ENCODE measurements at places on chromosomes 3 and 15.

DNA sequence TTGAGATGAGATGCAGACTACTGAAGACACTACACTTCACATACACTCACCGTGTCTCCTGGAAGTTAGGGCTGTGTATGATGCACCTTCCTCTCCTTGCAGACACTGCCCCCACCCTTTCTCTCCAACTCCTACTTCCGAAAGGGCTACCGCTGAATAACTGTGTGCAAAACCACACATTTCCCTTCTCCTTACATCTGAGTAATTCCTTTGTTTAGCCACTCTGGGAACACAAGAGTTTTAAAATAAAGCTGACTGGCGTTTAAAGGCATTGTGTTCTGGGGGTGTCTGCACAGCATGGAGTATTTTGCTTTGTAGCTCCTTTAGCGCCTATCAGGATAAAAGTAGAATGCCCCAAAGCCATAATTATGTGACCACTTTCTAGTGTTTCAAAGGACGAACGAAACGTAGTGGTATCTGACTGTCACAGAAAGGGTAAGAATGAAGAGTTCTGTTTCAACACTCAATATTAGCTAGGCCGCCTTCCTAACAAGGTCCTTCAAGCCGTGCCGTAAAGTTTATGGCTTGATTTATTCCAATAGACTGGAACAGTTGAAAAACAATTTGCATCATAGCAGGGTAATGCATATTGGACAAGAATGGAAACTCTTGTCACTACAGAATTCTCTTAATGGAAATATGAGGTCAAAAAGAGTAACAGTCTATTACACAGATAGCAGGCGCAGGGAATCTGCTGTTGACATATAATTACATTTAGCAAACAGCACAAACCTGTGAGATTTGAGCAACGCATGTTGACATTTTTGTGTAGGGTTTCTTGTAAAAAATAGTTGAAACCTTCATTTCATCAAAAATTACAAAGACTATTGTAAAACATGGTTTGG lies 619.9 kb downstream of the FOXP1 start:
- DNase-seq = no peak

GRCh38 chr3:126448136-126448892 lies 27.4 kb downstream of the ZXDC start:
- DNase-seq = no peak

GRCh38 chr15:98715890-98716443 lies 67.6 kb downstream of the IGF1R start:
- no peak for DNase-seq

- DNase-seq = no peak
Observed at GRCh38 chr15:100899601-100900000, 19.6 kb upstream of the LRRK1 start.

- DNase-seq = no peak
Observed at GRCh38 chr3:149243540-149243939, 21.9 kb upstream of the CP start.

DNA sequence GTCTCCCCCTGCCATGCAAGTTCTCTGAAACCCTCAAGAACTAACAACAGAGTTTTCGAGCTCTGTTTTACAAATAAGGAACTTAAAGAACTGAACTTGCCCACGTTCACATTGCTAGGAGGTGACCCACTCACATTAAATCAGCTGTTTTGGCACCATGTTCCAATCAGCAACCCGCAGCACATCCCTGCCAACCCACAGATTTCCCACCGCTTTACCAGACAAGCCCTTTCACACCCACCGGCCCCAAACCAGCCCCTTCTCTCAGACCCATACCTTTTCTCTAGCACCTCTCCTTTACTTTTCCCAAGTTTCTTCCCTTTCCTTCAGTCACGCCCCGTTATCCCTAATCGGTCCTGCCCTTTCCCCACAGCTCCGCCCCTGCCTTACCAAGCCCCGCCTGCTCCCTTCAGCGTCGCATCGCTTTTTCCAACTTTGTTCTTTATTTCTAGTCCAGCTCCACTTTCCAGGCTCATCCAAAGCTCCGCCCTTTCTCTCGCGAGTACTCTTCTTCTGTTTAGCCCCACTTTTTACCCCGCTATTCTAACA lies 804 bp upstream of the BRPF1 start:
- no peak for DNase-seq

GRCh38 chr3:136602818-136603217 lies 149.4 kb downstream of the STAG1 start:
- no peak for DNase-seq

DNA sequence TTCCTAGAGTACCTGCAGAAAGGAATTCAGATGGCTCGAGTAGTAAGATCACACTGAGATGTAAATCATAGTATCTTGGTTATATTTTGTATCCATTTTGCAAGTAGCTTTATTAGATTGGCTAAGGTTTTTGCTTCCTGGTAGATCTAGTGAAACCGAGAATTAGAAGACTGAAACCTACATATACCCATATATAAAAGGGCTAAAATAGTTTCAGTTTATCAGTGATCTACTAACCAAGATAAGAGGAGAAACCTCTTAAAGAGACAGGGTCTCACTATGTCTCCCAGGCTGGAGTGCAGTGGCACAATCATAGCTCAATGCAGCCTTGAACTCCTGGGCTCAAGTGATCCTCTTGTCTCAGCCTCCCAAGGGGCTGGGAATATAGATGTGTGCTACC lies 135.3 kb downstream of the PCCB start:
- DNase-seq = no peak

GRCh38 chr15:28980709-28981350 lies 95.1 kb downstream of the APBA2 start:
- DNase-seq = no peak

DNA sequence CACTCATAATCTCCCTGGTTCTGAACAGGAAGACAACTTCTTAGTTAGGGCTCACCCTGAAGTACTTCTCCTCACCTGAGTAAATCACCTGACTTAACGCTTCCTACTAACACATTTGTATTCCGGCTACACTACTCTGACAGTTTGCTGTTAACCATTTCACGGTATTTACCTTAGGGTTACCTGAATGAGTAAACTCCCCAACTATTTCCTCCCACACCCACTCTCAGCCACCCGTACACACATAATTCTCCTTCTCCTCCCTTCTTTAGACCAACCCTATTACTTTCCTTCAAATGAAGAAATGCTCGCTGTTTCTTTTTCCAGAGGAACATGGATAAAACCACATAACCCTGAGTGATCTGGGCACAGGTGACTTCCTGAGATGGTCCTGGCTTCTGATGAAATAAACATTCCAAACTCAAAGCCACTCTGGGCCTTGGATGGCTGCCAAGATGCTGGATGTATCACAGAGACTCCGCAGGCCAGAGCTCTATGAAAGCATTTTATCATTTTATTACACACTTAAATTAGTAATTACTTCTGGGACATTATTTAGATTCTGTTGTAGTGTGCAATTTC lies 183.6 kb upstream of the ATP11B start:
- DNase-seq = no peak

GRCh38 chr3:5072100-5072816 lies 49.8 kb upstream of the ARL8B start:
- DNase-seq = no peak

GRCh38 chr15:49817100-49817499 lies 196.3 kb downstream of the DTWD1 start:
- no peak for DNase-seq

DNA sequence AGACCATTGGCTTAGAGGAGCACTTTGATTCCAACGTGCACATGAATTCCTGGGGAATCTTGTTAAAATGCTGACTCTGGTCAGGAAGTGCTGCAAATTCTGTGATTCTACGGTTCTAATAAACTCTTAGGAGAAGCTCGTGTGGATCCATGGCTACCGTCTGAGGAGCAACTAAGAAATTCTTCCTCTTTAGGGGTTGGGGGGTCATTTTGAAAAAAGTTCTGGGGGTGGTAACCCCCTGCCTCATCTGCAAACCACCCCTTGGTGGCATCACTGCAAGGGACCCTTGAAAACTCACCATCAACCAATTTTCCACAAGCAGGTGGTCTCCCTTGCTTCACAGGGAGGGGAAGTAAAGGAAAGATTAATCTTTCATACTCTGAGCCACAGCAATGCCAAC lies 52.2 kb upstream of the IGF1R start:
- no peak for DNase-seq

- DNase-seq = no peak
Observed at GRCh38 chr3:11591391-11592282, 52.1 kb downstream of the VGLL4 start.

- DNase-seq = no peak
Observed at GRCh38 chr15:79494963-79495755, 63.0 kb downstream of the MINAR1 start.

DNA sequence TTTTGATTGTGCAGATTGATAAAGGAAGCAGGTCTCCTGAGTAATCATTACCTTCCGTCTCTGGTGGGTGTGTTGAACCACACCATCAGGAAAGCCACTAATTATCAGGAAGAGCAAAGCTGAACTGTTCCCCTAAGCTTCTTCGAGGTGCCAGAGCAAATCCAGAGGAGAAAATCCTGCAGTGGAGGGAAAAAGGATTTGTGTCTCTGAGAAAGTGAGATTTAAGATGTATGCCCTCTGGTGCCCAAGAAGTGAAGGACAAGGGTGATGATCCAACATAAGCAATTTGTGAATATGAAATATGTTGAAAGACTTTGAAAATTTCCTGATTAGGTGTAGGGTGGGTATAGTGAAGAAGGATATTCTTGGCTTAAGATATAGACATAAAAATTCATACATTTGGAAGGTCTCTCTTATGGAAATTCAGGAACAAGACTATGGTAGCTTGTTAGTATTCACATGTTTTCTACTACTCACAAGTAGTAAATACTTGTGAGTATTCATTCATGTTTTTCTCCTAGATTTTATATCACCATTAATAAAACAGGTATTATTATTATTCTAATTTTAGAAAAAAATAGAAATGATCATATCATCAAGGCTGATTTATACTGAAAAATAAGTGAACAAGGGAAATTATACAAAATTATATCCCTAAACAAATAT lies 34.8 kb downstream of the COMMD2 start:
- DNase-seq = peak; percentile 81

DNA sequence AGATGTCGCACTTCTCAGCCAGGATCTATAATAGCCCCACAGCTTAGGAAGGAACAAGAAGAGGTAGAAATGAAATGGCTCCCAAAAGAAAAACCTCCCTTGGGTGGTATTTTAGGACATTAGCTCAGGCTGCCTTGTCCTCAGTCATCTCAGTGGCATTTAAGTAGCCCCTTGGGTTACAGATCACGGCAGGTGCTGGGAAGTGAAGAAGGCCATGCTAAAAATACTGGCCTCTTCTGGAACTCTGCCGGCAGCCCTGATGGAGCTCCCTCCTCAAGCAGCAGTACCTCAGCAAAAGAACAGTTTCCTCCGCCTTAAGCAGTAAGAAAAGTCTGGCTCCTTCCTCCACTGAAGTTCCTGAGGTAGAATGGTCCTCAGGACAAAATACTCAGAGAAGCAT lies 7.3 kb upstream of the TPM1 start:
- DNase-seq = no peak

DNA sequence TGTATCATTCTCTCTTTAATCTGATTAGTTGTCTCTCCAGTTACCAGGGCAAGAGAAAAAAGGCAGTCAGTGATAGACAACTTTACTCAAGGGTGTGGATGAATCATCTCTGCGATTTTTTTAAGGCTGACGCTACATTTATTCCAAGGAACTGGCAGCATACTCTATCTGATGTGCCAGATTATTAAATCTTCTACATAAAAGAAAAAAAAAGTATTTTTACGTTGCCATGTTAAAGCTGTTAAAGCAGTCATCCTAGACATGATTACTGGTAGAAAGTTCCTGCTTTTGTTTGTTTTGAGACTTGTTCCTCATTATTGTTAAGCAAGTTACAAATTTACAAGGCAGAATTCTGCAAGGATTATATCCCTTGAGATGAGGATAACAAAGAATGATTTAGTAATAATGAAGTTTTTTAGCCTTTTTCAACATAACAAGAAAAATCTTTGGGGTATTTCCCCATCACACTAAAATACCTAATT lies 121.7 kb downstream of the CBLB start:
- DNase-seq = peak; percentile 69

- DNase-seq = no peak
Observed at GRCh38 chr15:33584797-33585196, 274.0 kb downstream of the RYR3 start.

- DNase-seq = no peak
Observed at GRCh38 chr15:71496336-71496955, 313.9 kb upstream of the NR2E3 start.

DNA sequence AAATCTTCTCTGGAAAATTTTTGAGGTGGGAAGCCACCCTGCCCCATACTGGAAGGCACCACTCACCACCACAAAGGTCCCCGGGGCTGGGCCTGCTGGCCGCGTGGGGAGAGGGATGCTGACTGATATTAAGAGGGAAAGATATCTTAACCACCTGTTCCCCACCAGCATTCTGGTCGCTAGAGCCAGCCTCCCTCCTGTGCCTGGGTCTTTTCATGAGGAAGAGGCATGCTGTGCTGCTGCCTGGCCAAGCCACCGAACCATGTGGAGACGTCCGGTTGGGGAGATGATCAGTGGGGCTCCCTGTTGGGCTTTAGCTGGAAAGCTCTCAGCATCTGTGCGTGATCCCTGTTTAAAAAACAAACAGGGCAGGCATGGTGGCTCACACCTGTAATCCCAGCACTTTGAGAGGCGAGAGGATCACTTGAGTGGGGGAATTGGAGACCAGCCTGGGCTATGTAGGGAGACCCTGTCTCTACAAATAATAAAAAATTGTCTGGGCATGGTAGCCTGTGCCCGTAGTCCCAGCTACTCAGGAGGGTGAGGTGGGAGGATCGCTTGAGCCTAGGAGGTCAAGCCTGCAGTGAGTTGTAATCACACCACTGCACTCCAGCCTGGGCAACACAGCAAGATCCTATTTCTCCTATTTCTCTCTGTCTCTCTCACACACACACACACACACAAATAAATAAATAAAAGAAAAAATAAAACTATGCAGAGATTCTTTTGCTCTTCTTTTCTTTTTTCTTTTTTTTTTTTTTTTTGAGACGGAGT lies 1.0 kb downstream of the KLHL18 start:
- no peak for DNase-seq

DNA sequence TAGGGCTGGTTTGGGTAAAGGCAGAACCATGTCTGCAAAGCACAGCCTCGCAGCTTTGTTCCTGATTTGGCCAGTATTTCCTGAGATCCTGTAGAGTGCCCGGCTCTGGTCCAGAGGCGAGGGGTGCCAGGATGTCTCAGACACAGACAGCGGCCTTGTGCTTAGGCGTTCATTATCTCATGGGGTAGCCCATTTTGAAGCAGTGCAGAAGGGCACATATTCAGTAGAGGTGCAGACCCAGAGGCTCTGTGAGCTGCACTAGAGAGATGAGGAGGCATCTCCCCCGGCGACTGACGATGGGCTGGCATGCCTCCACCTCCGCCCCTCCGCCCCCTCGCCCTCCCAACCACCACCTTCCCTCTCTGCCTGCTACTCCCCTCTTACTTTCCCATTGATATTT lies 170.3 kb downstream of the CHDH start:
- DNase-seq = no peak

GRCh38 chr3:40381904-40382616 lies 4.9 kb upstream of the ENTPD3 start:
- DNase-seq = no peak

- DNase-seq = no peak
Observed at GRCh38 chr15:92417716-92418115, 24.0 kb downstream of the ST8SIA2 start.

DNA sequence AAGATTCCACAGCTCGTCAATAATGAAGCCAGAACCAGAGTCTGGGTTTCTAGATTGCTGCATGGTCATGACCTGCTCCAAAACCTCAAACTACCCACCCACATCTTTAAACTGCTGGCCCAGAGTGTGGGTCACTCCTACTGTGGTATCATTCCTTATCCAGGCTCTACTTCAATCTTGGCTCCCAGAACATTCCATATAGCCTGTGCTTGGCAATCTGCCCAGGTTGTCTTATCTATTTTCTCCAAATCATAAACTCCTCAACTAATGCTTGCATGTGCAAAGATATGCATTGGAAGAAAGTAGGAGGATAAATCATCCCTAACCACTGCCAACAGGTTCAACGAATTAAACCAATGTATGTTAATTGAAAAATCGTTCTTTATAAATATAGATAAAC lies 169.7 kb downstream of the ANXA2 start:
- no peak for DNase-seq

Measured in fibroblast of the conjunctiva (primary cell).